ENCODE measurements at places on chromosomes 3 and 15.

DNA sequence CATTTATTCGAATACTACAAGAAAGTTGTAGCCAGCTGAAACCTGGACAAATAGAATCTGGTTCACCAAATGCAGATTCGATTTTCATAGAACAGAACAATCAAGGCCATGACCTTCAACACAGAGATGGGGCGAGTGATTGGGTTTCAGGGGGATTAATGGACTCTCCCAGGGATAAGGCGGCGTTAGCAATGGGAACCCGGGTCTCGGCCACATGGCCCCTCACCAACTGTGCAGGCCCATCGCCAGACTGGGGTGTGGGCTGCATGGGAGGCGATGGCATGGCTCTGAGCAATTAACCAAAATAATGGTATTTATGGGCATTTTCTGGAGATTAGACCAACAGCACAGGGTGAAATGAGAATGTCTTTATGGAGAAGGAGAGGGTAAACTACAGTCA is 34.2 kb downstream of the VGLL4 start:
- no peak for DNase-seq

DNA sequence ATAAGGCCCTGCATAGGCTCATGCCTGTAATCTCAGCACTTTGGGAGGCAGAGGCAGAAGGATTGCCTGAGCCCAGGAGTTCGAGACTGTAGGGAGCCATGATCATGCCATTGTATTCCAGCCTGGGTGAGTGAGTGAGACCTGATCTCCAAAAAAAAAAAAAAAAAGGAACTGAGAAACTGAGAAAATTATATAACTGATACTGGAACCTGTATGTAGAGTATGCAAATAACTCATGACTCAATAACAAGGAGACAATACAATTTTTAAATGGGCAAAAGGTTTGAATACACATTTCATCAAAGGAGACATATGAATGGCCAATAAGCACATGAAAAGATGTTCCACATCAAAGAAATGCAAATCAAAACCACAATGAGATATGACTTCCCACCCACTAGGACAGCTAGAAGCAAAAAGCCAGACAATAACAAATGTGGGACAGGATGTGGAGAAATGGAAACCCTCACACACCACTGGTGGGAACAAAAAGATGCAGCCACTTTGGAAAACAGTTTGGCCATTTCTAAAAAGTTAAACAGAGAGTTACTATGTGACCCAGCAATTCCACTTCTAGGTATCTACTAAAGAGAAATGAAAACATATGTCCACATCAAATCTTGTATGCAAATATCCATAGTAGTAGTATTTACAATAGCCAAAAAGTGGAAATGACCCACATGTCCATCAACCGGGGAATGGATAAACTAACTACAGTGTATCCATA is 70.7 kb downstream of the IQSEC1 start:
- DNase-seq: no peak

GRCh38 chr3:37885814-37886213 is 24.1 kb downstream of the CTDSPL start:
- no peak for DNase-seq

- no peak for DNase-seq
These were observed 7.0 kb upstream of the OXTR start for GRCh38 chr3:8776406-8776805.

DNA sequence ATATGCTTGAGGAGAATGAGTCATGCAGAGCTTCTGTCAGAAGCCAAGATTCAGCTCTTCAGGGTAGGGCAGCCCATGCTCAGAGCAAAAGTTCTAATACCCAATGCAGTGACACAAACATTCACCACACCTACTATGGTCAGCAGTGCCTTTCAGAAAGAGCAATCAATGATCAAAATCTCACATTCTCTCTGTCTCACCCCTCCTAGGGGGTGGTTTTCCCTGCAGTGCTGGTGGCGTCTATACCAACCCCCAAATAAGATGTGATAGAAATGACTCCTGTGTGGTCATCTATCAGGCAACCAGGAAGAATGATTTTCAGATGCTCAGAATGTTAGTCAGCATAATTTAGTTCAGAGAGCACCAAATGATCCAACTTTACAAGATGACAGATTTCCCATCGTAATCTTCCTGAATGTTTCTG is 385.3 kb downstream of the NTRK3 start:
- DNase-seq: no peak

GRCh38 chr3:34264337-34265041 is 466.1 kb downstream of the PDCD6IP start:
- DNase-seq: no peak
